Glutamatergic neuron (in vitro differentiated cells): ENCODE measurements at places on chromosomes 2 and 18. TPM values are rescaled to one million over a fixed set of nuclear protein-coding genes. Genes with fewer than 3 reads are reported as not detected.

GRCh38 chr2:138622613-138623012 is 121.0 kb downstream of the SPOPL start:
- no peaks in the 10 kb centered on the region for H3K36me3 ChIP-seq
- DNase-seq, result no peak
- peaks cover 3% of the 10 kb centered on the region for H3K4me1 ChIP-seq

DNA sequence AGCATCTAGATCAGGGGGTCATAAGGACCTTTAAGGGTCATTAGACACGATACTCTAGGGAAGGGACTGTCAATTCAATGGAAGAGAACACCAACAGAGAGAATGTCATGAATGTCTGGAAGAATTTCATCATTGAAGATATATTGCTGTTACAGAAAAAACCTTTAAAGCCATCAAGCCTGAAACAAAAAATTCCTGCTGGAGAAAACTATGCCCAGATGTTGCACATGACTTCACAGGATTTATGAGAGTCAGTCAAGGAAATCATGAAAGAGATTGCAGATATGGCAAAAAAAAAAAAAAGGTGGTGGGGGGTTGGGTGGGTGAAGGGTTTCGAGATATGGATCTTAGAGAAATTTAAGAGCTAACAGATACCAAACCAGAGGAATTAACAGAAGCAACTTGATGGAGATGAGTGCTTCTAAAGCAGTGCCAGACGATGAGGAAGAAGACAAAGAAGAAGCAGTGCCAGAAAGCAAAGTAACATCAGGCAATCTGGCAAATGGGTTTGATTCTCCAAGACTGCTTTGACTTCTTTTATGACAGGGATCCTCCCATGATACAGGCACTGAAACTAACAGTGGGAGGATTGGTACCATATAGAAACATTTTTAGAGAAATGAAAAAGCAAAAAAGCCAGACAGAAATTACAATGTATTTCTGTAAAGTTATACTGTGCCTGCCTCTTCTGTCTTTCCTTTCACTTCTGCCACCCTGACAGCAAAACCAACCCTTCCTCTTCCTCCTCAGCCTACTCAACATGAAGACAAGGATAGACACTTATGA is 28.5 kb downstream of the MAP4K3 start:
- no peak overlapping the region for H3K27ac ChIP-seq
- no peak for DNase-seq
- H3K27me3 ChIP-seq, result no peaks in the 10 kb centered on the region

GRCh38 chr2:27527182-27527581 is 30.5 kb downstream of the GCKR start:
- no peaks in the 10 kb centered on the region for H3K4me1 ChIP-seq
- no peak for DNase-seq
- H3K27me3 ChIP-seq, result peaks cover 6% of the 10 kb centered on the region

DNA sequence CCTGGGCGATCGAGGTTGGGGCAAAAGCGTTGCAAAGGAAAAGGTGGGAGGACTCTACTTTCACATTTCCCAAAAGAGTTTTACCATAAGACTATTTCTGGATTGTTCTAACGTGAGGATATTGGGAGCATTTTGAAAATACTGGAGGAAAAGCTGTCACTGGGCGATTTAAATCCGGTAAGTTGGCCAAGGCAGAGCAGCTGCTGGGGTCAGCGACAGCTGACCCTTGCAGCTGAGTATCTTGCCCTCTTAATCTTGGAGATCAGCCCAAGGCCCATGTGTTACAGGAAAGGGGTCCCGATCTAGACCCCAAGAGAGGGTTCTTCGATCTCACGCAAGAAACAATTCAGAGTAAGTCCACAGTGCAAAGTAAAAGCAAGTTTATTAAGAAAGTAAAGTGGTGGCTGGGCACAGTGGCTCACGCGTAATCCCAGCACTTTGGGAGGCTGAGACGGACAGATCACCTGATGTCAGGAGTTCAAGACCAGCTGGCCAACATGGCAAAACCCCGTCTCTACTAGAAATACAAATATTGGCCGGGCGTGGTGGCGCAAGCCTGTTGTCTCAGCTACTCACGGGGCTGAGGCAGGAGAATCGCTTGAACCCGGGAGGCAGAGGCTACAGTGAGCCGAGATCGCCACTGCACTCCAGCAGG is 964 bp upstream of the ST3GAL5 start:
- peak overlapping the region; percentile 97 for H3K27ac ChIP-seq
- H3K4me1 ChIP-seq, result peaks cover 56% of the 10 kb centered on the region
- no peak for DNase-seq
- H3K27me3 ChIP-seq, result peaks cover 15% of the 10 kb centered on the region

DNA sequence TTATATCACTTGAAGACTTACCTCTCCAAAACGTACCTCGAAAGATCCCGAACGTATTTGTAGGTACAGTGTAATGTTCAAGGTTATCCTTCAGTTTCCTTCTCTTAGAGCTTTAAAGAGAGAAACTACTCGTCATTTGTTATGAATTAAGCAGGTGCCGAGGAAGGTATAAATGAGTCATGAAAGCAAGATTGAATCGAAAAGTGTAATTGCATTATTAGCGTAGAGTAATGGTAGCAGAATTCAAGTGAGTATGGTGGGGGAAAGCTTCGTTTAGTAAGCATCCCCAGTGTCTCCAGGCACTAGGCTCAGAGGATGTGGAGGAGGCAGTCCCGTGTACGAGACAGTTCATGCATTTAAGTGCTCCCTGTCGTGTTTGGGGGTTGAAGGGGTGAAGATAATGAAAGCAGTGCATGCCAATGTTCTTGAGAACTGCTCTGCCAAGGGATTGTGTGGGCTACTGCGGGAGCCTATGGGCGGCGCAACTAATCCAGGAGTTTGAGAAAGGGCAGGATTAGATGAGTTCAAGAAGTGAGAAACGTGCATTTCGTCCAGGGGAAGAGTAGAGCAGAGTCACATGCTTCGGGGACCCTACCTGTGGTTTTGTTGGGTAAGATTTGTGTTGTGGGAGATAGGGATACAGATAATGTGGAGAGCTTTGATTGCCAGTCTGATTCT is 858 bp downstream of the POLR1B start:
- peaks cover 3% of the 10 kb centered on the region for H3K27me3 ChIP-seq
- no peaks in the 10 kb centered on the region for H3K36me3 ChIP-seq
- no peak overlapping the region for H3K4me3 ChIP-seq

GRCh38 chr2:200587007-200587616 is 1.3 kb downstream of the AOX1 start:
- no peak for DNase-seq
- peaks cover 3% of the 10 kb centered on the region for H3K4me1 ChIP-seq
- no peaks in the 10 kb centered on the region for H3K36me3 ChIP-seq
- peaks cover 6% of the 10 kb centered on the region for H3K27me3 ChIP-seq
- no peak overlapping the region for H3K27ac ChIP-seq
- no peak overlapping the region for H3K4me3 ChIP-seq

The XIRP2 gene
- total RNA-seq, result not detected

- no peak overlapping the region for H3K4me3 ChIP-seq
- peaks cover 13% of the 10 kb centered on the region for H3K4me1 ChIP-seq
- DNase-seq, result no peak
- H3K36me3 ChIP-seq, result no peaks in the 10 kb centered on the region
- peaks cover 3% of the 10 kb centered on the region for H3K27me3 ChIP-seq
- no peak overlapping the region for H3K27ac ChIP-seq
Measured at GRCh38 chr2:48116497-48116896, 210.2 kb upstream of the FBXO11 start.

- H3K4me3 ChIP-seq, result no peak overlapping the region
- H3K4me1 ChIP-seq, result no peaks in the 10 kb centered on the region
- no peak for DNase-seq
- H3K27ac ChIP-seq, result no peak overlapping the region
- no peaks in the 10 kb centered on the region for H3K27me3 ChIP-seq
Measured at GRCh38 chr2:186027922-186028321, 289.3 kb downstream of the FSIP2 start.

- peak; percentile 60 for DNase-seq
- H3K4me3 ChIP-seq, result no peak overlapping the region
- peaks cover 26% of the 10 kb centered on the region for H3K4me1 ChIP-seq
- no peaks in the 10 kb centered on the region for H3K36me3 ChIP-seq
- peak overlapping the region; percentile 67 for H3K27ac ChIP-seq
- peaks cover 3% of the 10 kb centered on the region for H3K27me3 ChIP-seq
Measured at GRCh38 chr2:75792146-75792545, 81.4 kb upstream of the GCFC2 start.

DNA sequence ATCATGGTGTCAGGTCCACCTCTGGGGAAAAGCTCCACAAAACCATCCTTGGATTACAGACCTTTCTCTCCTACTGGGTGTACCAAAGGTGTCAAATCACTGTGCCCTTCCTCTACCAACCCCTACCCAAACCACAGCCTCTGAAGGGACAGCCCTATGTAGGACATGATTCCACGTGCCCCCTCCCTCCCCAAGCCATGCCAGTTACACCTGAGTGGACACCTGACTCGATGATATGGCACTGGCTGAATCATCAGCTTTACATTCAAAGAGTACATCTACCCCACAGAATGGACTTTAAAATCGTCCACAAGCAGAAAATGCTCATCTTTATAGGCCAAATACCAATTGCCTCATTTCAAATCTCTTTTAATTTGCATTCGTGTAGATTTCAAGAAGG is 26.0 kb downstream of the TRABD2A start:
- no peak overlapping the region for H3K27ac ChIP-seq
- H3K4me3 ChIP-seq, result no peak overlapping the region
- H3K36me3 ChIP-seq, result peaks cover 5% of the 10 kb centered on the region
- DNase-seq, result no peak
- H3K27me3 ChIP-seq, result no peaks in the 10 kb centered on the region

GRCh38 chr2:222052934-222053367 is 245.8 kb downstream of the PAX3 start:
- no peak overlapping the region for H3K4me3 ChIP-seq
- H3K27ac ChIP-seq, result no peak overlapping the region
- DNase-seq, result peak; percentile 39
- H3K36me3 ChIP-seq, result no peaks in the 10 kb centered on the region

- H3K4me3 ChIP-seq, result no peak overlapping the region
- no peak for DNase-seq
- no peaks in the 10 kb centered on the region for H3K27me3 ChIP-seq
- no peaks in the 10 kb centered on the region for H3K36me3 ChIP-seq
- no peak overlapping the region for H3K27ac ChIP-seq
Measured at GRCh38 chr2:168976034-168976654, 55.0 kb downstream of the ABCB11 start.

The ASB3 gene
- total RNA-seq, result 25.3 TPM

- H3K27me3 ChIP-seq, result no peaks in the 10 kb centered on the region
- DNase-seq, result no peak
- no peaks in the 10 kb centered on the region for H3K4me1 ChIP-seq
- no peaks in the 10 kb centered on the region for H3K36me3 ChIP-seq
- H3K4me3 ChIP-seq, result no peak overlapping the region
Measured at GRCh38 chr18:50182511-50182910, 12.4 kb downstream of the MYO5B start.

The ANTXR1 gene
- total RNA-seq, result 26.7 TPM
